ENCODE measurements at places on chromosomes 7 and 10.

- no peak for DNase-seq
These were observed 49.9 kb downstream of the UBE2H start for GRCh38 chr7:129902788-129903422.

- no peak for DNase-seq
These were observed 144.2 kb downstream of the MDFIC start for GRCh38 chr7:115066050-115066449.

GRCh38 chr7:116307253-116307652 lies 96.9 kb downstream of the TES start:
- no peak for DNase-seq

GRCh38 chr10:26448706-26449435 lies 10.7 kb downstream of the APBB1IP start:
- peak; percentile 54 for DNase-seq

- no peak for DNase-seq
These were observed 124.8 kb downstream of the PPP1R17 start for GRCh38 chr7:31811650-31812461.
